Stimulated activated CD4-positive, alpha-beta T cell treated with anti-CD3 and anti-CD28 coated beads, Interleukin-1b, Interleukin-23, amount 100 ng/mL, for 24 hours (primary cell): ENCODE measurements at places on chromosomes 5 and 9.

DNA sequence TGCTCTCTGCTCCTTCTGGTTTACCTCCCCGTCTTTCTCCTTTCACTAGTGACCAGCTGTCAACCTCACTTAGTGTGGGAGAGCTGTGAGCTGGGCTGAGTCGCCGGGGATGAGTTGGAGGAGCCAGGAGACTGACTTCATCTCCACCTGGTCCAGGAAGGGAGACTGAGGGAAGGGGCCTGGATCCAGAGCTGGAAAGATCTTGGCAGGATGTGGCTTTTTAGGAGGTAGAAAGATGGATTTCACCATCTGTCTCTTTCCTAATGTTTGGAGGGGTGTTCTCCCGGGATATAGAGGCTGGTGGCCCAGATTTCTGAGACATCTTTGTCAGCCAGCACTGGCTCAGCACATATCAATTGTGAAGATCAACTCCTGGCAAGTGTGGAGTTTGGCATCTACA, 37.1 kb upstream of the TNC start:
- DNase-seq = no peak

DNA sequence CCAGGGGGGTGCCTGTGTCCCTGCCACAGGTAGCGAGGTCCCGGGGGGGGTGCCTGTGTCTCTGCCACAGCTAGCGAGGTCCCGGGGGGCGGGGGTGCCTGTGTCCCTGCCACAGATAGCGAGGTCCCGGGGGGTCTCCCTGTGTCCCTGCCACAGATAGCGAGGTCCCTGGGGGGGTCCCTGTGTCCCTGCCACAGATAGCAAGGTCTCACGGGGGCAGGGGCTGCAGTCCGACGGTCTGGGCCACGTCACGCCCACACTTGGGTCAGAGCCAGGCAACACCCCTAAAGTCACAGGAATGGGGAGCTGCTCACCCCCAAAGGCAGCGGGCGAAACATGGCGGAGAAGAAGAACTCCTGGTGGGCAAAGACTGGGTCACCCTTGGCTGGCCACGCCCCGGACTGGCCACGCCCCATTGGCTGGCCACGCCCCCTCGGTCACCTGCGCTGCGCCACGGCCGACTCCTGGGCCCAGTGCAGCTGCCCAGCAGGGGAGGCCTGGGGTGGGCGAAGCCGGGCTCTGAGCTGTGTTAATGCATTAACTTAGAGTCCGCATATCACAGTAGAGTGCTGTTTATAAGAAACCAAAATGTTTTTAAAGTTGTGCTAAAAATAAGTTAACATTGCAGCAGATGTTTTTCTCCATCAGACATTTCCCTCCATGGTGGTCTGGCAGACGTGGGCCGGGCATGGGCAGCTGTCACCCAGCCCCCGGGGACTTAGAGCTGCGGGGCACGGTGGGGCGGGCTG, 7.0 kb downstream of the NOXA1 start:
- no peak for DNase-seq

GRCh38 chr5:74673011-74673790, 11.8 kb upstream of the HEXB start:
- DNase-seq = no peak

GRCh38 chr9:121930956-121931355, 162.2 kb downstream of the TTLL11 start:
- DNase-seq = no peak

GRCh38 chr9:14524873-14525515, 168.2 kb downstream of the ZDHHC21 start:
- no peak for DNase-seq

- DNase-seq = no peak
These were observed 157.0 kb downstream of the RGS3 start for GRCh38 chr9:113620377-113621161.

GRCh38 chr5:3933966-3934365, 338.3 kb downstream of the IRX1 start:
- no peak for DNase-seq

DNA sequence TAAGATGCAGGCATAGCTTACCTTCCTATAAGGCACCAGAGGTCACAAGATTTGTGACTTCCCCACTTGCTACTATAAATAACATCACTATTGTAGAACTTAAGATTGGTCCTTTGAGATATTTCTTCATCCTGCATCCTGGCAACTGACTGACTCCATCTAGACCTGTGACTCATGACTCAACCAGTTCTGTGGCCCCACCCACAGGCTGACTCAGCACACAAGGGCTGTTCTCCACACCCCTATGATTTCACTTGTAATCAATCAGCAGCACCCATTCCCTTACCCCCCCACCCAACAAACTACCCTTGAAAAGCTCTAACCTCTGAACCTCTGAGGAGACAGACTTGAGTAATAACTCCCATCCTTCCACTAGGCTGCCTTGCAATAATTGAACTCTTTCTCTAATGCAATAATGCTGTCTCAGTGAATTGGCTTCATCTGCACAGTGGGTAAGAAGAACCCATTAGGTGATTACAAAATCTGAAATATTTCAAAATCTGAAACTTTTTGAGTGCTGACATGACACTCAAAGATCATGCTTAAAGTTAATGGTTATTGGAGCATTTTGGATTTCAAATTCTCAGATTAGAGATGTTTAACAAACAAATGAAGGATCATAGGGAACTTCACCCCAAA, 296.7 kb downstream of the ARL15 start:
- no peak for DNase-seq

DNA sequence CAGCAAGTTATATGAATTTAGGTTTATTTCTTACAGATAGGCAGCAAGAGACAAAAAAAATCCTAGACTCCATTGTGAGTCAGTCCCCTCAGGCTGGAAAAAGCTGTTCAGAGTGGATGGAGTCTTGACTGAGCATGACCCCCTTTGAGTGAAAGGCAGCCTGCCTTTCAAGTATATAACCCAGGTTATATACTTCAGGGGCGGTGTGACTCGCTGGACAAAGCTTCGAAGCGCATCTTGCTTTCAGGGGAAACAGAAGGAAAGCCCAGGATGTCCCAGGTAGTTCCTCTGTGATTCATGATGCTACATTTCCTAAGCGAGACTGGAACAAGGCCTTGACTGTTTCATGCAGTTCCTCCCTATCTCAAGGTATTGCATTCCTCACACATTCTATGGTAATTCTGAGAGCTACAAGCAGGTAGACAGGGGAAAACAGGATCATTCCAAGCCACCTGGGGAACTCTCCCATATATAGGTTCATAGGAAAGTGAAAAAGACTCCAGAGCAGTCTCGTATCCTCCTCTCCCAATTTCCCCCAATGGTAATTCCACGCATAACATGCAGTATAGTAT, 1244.1 kb upstream of the CDH6 start:
- no peak for DNase-seq

GRCh38 chr9:133892193-133892920, 99.8 kb downstream of the VAV2 start:
- DNase-seq = no peak

DNA sequence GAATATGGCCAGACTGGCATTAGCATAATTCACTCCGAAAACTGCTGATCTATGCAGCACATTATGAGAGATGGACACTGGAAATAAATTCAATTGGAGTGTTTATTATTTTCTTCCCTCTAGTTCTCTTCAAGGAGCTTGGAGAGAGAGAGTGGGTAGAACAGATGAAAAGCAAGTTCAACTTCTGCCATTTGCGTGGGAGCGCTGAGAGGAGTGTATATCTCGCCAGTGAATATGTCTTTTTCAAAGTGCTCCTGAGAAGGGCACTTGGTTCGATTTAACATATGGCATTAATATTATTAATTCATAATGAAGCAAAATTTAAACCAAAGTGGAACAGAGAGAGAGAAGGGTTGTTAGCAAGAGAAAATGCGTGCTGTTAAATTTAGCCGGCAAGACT, 214.4 kb downstream of the DAB2IP start:
- no peak for DNase-seq

DNA sequence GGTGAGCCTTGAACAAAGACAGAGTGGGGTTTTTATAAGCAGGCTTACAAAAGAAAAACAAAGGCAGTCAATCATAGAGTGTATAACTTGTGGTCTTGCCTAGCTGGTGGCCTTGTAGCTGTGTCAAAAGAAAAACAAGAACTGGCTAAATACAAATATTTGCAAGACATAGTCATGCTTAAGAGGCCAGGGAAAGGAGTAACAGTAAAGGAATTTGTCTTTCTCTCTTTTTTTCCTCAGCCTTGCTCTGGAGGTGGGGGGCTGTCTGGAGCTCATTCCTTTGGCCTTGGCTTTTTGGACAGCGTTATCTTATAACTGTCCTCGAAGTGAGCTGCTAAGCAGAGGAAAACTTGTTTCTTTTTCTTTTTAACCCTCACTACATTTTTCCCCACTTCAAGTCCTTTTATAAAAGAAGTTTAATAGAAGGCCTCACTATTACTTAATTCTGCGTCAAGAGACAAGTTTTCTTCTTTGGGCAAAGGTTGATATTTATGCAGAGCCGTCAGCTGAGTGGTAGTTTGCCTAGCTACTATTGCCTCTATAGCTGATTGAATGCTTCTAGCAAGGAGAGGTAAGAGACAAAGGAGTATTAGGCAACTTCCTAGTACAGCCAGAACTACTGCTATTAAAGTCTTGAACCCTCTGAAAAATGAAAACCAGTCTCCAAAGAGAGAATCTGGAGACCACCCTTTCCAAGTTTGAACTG, 14.3 kb downstream of the CEL start:
- DNase-seq = no peak

GRCh38 chr9:107142896-107143603, 140.0 kb upstream of the RAD23B start:
- no peak for DNase-seq

DNA sequence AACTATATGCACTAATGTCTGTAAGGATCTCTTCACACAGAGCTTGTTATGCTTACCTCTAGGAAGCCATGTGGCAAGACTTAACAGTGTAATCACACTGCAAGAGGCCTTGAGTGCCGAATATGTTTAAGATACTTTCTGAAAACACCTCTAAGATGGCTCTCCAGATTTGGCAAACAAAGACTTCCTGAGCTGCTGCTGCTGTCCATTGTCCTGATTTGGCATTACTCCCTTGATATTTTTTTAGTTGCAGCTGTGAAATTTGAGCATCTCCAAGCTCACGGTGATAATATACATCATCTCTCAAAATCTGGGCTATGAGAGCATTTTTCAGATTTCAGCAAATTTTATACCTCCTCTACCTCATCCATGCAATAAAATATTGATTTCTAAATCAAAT, 384.5 kb upstream of the CDH6 start:
- no peak for DNase-seq

- no peak for DNase-seq
These were observed 219.3 kb downstream of the TSSK1B start for GRCh38 chr5:113215401-113216060.

DNA sequence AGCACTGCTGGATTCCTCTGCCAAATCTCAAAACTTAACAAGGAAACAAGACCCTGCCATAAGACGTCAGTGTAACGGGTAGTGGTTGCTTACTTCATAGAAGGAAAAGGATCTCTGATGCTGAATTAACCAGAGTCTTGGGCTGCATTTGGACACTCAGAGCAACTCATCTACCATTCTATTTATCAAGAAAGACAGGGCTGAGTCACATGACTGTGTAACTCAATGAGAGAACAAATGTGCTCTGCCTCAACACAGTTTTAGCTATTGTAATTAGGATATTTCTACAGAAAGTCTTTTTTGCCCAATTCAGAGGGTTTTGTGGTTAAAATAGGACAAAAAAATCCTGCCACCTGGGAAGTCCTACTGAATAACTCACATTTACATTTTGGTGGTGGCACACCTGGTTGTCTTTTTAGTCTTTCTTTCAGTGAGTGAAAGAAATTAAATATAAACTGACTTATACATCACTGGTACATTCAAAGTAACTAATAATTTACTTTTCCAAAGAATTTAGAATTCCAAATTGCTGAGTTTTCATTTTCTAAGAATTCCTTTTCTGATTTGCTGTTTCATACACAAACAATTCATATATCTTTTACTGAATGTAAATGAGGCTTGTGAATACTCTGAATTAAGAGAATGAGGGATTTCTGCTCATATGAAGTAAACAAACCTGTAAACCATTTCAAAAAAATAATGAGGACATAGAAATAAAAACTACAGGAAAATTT, 104.4 kb downstream of the MPDZ start:
- no peak for DNase-seq

- no peak for DNase-seq
These were observed 5.7 kb downstream of the PHF2 start for GRCh38 chr9:93582115-93582514.

GRCh38 chr9:27602142-27602861, 29.0 kb upstream of the C9orf72 start:
- no peak for DNase-seq

- DNase-seq = no peak
These were observed 56.8 kb downstream of the NIPAL4 start for GRCh38 chr5:157516626-157517325.

DNA sequence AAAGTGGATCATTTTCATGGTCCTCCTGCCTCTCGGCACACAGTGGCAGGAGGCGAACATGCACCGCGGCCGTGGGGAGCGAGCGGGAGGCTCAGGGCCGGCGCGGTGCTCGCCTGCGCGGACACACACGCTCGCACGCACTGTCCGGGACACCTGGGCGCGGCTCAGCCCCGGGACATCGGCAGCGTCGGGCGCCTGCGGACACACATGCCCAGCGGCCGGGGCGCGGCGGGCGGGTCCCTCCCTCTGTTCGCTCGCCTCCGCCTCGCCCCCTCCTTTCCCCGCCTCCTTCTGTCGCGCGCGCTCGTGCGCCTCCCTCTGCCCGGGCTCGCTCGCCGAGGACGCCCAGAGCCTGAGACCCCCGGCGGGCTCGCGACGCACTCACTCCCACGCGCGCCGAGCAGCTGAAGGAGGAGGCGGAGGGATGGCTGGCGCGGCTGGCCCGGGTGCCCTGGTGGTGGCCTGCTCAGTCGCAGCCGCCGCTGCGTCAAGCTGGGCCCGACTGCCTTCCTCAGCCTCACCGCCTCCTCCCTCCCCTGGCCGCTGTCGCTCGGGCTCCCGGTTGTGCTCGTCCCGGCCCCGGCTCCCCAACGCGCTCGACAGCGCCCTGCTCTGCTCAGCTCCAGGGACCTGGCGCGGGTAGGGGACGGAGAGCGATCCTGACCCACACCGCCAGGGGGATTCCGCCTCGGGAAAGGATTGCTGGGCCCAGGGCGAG, at the start of gene FRMD3:
FRMD3 (minus strand) TSS at position 230 of the 718 bp plus-strand sequence; CDS start at position 60, 170 bp downstream.
- DNase-seq = no peak

- no peak for DNase-seq
These were observed 5.5 kb downstream of the IL31RA start for GRCh38 chr5:55856516-55857246.

- no peak for DNase-seq
These were observed 78.1 kb downstream of the MACROH2A1 start for GRCh38 chr5:135320718-135321484.

- DNase-seq = no peak
These were observed 22.0 kb downstream of the EXOC3 start for GRCh38 chr5:464843-465590.

- DNase-seq = no peak
These were observed 41.6 kb downstream of the MAMDC2 start for GRCh38 chr9:70085241-70085640.

DNA sequence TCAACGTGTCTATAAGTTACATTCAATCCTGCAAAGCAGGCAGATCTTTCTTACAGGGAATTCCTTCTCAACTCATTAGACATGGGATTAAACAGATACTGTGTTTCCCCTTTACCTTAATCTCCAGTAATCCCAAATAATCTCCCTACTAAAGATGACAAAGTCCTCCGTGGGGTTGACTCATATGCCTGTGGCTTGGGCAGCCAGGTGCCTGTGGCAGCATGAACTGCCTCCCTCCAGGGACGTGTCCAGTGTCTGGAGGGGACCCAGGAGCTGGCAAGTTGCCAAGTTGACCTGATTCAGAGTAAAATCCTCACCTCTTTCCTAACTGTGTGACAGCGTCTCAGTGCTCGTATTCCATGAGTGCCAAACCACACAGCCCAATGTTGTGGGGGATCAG, 94.6 kb upstream of the PTCH1 start:
- no peak for DNase-seq
